ENCODE measurements at places on chromosomes 5 and 9.

DNA sequence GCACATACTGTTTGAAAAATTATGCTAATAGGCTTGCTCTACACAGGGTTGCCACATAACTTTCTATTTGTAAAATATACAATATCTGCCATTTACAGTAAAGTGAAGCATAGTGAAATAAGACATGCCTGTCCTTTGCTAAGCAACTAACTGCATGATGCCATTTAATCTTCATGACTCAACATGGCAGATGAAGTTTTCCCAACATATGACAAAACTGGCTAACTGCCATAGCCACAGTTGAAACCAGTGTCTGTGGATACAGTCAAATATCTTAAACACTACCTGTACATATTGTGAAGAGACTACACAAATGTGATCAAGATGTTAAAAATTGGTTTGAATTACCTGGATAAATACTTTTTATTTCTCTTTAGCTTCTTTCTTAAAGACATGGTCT, 3.1 kb upstream of the DMAC1 start:
- no peak for DNase-seq

DNA sequence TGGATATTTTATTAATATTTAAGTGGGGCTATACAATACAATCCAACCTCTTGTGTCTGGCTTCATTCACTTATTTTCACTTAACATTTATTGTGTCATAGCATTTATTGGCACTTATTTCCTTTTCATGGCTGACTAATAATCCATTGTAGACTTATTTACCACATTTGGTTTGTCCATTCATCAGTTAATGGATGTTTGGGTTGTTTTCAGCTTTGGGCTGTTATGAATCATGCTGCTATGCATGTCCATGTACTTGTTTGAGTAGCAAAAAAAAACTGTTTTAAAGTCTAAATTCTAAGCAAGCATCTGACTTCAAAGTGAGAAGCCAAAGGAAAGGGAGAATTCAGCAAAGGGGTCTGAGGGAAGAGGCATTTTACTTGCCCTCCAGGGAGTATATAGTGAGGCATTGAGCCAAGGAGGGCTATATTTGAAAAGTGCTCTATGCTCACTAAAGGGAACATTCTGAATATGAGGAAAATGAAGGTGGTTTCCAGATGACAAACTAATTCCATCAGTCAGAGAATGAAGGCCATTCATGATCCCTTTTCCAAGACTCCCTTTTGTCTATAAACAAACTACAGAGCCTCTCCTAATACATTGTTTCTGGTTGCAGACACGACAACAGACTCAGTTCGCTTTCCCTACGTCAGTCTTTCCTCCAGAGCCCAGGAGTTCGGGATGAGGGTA, 532.8 kb upstream of the KLF4 start:
- DNase-seq = no peak

- DNase-seq = no peak
These were observed 11.2 kb downstream of the IRX2 start for GRCh38 chr5:2740051-2740875.

DNA sequence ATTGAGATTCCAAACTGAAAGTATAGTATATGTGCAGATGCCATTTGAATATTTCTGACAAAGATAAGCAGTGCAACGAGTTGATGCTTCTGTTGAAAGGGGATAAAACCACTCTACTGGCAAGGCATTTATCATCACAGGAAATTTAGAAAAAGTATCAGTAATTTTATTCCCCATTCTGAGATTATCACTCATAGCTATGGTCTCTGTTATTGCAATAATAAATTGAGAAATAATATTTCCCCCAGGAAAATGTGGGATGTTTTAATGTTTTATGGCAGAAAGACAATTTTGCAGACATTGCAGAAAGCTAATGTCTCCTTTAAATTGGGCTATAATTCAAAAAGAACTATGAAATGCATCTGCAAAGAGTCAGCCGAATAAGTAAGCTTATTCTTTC, 1612.7 kb upstream of the ACO1 start:
- no peak for DNase-seq

- DNase-seq = no peak
These were observed 63.5 kb downstream of the ZNF354C start for GRCh38 chr5:179123491-179124272.

- DNase-seq = no peak
These were observed 44.2 kb downstream of the NIPSNAP3B start for GRCh38 chr9:104808035-104808614.

DNA sequence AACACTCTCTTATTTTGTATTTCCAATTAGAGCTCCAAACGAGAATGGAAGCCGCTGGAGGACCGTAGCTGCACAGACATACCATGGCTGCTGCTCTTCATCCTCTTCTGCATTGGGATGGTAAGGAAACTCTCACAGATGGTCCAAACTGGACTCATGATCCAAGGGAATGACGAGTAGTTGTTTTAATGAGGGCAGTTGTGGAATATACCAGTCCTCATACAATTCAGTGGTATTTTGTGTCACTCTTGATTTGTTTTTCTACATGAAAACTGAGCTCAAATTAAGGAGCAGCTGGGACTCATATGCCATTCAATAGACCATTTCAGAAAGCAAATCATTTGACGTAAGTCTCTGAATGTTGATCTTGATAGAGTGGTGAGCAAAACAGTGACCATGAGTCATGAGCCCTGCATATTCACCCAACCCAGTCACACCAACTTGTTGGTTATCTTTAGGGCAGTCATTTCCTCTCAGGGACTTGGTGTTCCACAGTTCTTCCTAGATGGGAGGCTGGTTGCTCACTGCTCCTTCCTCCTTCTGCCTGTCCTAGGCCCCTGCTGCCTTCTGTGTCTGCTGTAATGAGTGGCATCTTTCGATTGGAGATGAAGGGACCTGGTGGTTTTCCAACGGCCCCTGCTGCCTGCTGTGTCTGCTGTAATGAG, 54.9 kb downstream of the SLC44A1 start:
- no peak for DNase-seq

DNA sequence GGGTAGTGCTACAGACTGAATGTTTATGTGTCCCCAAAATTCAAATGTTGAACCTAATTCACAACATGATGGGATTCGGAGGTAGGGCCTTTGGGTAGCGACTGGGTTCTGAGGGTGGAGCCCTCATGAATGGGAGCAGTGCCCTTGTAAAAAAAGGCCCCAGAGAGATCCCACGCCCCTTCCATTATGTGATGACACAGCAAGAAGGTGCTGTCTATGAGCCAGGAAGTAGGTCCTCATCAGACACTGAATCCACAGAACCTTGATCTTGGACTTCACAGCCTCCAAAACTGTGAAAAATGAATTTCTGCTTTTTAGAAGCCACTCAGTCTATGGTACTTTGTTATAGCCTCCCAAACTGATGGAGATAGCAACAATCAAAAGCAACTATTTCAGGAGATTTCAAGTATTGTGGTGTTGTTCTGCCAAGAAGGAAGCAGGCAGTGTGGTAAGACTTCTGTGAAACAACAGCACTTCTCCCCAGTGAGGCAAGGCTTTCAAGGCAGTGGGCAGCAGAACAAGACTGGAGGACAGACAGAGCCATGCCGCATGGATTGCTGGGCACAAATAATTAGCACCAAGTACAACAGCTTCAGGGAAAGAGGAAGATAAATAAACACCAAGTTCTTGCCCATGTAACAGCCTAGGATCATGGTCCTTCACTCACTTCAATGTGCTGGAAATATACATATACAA, 76.1 kb downstream of the OR2K2 start:
- DNase-seq = no peak

DNA sequence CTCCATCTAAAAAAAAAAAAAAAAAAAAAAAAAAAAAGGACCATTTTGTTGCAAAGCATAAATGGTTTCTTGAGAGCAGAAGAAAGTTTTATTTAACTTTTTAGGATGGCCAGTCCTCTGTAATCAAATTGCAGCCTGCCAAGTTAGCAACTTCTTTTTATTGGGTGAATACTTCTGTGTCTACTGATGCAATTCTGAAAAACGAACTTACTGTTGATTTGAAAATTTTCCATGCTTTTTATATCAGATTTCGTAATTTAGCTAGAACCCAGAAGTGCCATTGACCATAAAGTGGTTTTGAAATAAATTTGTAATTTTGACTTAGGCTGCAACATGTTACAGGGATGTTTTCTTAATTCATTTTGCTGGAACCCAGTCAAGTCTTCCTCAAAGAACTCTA, 269.1 kb upstream of the ACTBL2 start:
- no peak for DNase-seq

DNA sequence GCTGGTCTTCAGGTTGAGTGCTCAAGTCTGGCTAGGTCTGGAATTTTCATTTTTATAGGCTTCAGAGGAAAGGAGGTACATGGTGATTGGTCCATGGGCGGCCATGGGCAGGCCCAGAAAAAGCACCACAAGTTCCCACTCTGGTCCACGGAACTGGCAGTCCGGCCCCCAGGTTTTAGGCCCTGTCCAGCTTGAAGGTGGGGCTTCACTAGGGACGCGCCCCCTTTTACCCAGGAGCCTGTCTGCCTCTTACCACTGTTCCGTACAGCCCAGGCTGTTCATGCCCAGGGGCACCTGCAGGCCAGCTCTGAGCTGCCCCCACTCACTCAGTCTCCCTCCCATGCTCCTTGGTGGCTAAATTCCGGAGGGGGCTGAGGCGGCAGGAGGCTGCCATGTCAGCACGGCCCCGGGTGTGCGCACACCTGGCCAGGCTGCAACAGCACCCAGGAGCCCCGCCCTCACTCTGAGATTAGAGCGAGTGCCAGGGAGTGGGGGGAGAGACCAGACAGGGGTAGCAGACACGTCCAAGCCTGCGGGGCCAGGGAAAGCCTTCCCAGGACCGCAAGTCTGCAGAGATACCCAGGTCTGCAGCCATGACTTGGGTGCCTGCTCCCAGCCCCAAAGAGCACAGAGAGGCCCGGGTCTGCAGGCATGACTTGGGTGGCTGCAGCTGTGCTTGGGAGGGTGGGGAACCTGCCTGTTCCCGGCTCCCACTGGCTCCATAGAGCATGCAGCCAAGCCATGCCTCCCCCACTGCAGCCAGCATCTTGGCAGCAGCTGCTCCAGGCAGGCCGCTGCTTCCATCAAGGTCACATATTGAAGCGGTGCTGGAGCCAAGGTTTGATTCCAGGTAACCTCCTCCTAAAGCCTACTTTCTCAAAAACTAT, 390.2 kb upstream of the SGCD start:
- no peak for DNase-seq

GRCh38 chr5:146359836-146360235, 21.2 kb downstream of the POU4F3 start:
- DNase-seq = no peak

- DNase-seq = no peak
These were observed 73.6 kb downstream of the CYLC2 start for GRCh38 chr9:103068753-103069152.

DNA sequence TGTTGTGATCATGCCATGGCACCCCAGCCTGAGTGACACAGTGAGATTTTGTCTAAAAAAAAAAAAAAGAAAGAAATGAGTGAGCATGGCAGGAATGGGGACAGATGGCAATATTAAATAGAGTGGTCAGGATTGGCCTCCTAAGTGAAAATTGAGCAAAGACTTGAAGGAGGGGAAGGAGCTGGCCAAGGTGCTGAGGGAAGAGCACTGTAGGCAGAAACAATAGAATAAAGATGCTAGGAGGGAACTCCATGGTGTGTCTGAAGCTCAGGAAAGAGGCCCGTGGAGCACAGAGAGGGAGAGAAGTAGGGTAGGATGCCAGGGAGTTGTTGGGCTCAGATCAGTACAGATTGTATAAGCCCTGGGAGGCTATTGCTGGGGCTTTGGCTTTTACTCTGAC, 64.4 kb upstream of the PCAT7 start:
- no peak for DNase-seq

- DNase-seq = no peak
These were observed 42.8 kb upstream of the GDNF start for GRCh38 chr5:37882636-37883035.

- DNase-seq = no peak
These were observed 235.7 kb downstream of the HTR1A start for GRCh38 chr5:63726496-63726895.

DNA sequence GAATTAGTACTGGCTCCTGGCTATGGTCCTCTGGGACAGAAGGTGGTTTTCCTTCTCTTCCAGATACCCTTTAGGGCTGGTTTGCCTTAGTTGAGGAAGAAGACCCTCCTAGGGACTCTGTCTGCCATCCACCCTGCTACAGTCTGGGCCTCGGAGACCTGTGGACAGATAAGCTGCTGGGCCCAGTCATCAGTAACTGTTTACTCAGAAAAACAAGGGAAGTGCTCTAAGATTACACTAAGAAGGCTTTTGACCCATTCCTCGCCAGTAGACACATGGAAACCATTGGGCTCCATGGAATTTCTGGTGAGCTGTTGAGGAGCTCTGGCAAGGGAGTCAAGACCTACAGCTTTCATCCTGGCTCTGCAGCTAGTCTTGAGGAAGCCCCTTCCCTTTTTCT, 31.2 kb downstream of the LARP1 start:
- DNase-seq = no peak

- DNase-seq = no peak
These were observed 73.2 kb downstream of the PIK3R1 start for GRCh38 chr5:68288707-68289134.

GRCh38 chr5:149618581-149619248, 37.4 kb downstream of the ARHGEF37 start:
- DNase-seq = no peak

DNA sequence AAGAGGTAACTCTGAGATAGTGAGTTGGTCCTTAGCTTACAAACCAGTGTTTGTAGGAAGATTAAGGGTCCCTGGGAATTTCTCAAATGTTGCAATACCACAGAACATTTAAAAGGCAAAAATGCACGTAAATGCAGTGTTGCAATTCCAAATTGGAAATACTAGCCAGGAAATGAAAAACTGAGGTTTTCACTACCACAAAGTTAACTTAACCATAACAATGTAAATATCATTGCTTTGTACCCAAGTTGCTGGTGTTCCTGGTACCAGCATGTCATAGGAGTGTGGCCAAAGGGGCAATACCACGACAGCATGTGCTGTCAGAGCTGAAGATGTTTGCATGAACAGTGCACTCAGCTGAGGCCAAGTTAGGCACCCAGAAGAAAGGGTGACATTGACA, 382.9 kb downstream of the GLIS3 start:
- DNase-seq = no peak

- no peak for DNase-seq
These were observed 6.6 kb downstream of the TLN1 start for GRCh38 chr9:35725362-35725761.

GRCh38 chr5:39942606-39943005, 517.8 kb upstream of the DAB2 start:
- no peak for DNase-seq

DNA sequence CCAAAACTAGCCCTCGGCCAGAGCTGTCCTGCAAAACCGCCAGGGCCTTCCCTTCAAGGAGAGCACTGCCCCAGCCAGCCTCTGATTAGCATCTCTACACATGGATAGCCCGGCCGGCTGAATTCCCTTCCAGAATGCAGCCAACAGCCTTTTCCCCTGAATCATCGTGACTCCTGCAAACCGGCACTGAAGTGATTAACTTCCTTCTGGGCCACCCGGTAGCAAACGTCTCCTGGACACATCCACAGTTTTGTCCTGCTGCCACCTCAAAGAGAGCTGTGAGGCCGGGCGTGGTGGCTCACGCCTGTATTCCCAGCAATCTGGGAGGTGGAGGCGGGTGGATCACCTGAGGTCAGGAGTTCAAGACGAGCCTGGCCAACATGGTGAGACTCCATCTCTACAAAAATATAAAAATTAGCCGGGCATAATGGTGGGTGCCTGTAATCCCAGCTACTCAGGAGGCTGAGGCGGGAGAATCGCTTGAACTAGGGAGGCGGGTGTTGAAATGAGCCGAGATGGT, 21.1 kb upstream of the EEIG1 start:
- DNase-seq = no peak

All from omental fat pad (tissue), 4 donors.